Posterior cingulate gyrus (tissue), 11 donors: ENCODE measurements at places on chromosomes 7 and 10.

GRCh38 chr7:90749774-90750173, 153.7 kb downstream of the CDK14 start:
- no peak for DNase-seq

DNA sequence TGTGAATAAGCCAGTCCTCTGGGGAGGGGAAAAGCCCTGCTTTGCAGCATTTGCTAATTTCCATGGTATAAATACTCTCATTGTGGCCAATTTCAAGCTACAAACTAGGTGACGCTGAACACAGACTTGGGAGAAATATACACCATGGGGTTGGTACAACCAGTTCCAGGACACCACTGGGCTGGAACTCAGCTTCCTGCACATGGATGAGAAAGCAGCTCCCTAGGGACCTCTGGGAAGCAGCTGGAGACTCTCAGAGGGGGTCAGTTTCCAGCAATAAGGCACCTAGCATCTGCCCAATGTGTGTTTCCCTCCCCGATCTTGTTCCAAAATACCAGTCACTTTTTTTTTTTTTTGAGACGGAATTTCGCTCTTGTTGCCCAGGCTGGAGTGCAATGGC, 56.8 kb upstream of the WDR11 start:
- DNase-seq, result no peak

- no peak for DNase-seq
Observed at GRCh38 chr7:105015390-105015965, 1.5 kb downstream of the KMT2E start.

DNA sequence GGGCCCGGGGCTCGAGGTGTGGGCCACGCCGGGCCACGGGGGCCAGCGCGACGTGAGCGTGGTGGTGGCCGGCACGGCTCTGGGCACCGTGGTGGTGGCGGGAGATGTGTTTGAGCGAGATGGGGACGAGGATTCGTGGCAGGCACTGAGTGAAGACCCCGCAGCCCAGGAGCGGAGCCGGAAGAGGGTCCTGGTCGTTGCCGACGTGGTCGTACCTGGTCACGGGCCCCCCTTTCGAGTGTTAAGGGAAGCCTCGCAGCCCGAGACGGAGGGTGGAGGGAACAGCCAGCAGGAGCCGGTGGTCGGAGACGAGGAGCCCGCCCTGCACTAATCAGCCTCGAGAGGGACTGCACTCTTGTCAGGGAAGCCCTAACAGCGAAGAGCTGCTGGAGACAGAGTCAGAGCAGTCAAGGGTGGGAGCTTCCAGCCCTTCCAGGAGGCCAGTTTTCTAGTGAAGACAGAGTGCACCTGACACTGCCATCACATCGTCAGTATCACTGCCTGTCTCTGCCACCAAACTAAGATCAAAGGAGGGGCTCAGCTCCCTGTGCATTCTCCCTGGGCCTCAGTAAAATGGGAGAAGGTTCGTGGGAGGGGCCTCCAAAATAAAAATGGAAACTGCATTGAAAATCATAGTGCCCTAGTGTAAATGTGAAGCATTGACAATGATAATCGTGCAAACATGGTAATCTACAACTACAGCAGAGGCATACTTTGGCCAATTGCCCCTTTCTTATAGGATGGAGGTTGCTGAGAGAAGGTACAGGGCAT, 1.3 kb downstream of the MBLAC1 start:
- peak; percentile 84 for DNase-seq

- no peak for DNase-seq
Observed at GRCh38 chr10:105718207-105718995, 1077.3 kb downstream of the SORCS3 start.

DNA sequence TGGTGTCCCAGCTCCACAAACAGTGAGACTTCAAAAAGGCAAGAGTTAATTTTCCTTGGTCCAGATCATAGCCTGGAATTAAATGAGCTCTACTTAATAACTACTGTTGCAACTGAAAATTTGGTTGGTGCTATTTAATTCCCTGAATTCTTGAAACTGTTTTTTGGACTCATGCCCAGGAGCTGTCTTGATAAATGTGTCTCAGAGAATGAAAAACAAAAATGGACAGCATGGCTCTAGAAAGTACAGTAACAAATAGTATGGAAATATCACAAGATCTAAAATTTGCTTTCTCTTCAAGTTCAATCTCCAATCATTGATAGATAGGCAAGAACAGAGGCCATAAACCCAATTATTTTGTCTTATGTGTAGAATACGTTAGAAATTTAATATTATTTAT, 42.5 kb downstream of the CCDC71L start:
- DNase-seq, result no peak

DNA sequence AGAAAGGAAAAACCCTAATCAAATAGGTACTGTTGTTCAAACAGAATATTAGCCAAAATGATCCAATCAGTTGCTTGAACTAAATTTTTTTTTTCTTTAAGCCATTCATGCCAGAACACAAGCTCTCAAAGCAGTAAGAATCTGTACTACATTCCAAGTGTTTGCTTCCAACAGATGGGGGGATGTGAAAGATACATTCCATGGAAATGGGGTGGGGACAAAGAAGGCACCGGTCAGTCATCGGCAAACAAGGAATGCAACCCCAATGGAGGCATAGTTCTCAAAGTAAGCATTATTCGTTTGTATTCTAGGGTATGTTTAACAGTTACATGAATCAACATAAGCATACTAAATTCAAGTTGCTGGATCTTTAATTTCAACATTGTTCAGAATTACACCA, 32.5 kb downstream of the C10orf143 start:
- no peak for DNase-seq

GRCh38 chr7:134885967-134886352, 100.3 kb upstream of the AGBL3 start:
- DNase-seq, result no peak

DNA sequence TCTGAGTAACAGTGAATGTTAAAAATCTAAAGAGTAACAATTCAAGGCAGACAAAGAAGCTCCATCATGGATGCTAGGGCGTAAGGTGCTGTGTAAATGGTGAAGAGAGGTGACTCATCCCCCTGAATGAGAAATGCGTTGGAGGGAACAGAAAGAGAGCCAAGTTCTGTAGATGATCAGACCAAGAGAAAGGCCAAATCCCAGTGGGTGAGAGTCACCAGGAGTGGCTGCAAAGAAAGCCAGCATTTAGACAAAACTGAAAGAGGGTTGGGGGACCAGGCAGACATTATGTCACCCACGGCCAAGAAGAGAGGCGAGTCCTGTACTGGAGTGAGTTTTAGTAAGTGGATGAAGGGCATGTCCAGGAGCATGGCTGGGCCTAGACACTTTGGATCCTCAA, 153.1 kb downstream of the TRIL start:
- no peak for DNase-seq

GRCh38 chr10:5949009-5949759, 28.2 kb downstream of the IL15RA start:
- peak; percentile 60 for DNase-seq

GRCh38 chr10:132706701-132707100, 79.2 kb downstream of the NKX6-2 start:
- DNase-seq, result no peak

DNA sequence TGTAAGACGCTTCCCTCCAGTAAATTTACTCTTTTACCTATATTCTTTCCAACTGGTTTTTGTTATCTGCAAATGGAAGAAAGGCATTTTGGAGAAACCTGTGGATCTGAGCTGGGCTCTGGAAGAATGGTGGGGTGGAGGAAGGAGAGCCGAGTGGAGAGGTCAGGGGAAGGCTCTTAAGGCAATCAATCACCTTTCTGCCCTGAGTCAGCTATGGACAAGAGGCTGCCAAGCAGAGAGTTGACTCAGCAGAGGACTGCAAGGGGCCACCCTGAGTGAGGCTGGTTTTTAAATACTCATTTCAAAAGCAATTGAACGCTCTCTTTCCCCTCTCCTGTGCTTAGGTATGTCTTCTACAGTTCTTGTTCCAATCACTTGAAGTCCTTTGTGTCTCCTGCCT, 81.8 kb downstream of the SPAG6 start:
- no peak for DNase-seq

DNA sequence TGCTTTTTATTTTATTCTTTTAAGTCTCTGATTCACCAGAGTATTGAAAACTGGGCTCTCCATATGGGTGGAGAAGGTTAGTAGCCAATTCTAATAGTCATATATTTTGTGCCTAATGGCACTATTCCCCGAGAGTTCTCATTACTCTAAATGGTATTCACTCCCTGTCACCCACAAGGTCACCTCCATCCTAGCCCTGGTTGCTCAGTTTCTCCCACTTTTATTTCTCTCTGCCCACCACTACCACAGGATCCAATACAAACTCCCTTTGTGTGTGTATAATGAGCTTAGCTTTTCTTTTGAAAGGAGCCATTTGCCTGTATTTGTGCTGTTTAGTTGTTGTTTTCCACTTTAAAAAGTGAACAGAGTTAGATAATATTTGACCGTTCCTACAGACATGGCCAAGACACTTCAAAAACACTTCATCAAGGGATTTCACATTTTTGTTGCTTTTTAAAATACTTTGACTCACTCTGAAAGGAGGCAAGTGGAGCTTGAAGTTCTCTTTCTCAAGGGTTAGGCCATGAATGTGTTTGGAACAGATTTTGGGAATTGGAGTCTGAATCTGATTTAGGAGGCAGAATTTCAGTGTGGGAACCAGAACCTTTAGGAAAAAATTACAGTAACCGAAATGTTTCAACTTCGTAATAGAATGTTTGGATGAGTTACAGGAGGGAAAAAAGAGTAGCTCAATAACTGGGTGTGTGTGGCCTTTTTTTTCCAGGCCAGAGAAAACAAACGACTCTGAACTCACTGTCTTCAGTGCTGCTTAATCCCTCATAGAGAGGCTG, 321.3 kb downstream of the BICC1 start:
- no peak for DNase-seq

DNA sequence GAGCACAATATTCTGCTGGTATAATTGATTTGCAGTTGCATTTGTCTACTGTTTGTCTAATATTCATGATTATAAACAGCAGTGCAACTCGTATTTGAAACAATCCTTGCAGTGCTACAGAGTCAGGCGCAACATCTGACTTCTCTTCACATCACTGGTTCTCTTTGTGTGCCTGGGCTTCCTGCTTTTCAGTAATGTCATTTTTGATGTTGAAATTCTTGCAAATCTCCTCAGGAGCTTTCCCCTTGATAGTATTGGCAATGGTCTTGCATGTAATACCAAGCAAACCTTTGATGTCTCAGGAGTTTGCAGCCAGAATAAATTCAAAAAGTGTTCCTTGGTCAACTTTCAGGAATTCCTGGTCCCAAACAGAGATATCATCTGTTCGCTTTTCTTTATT, 20.2 kb downstream of the HPS6 start:
- DNase-seq, result no peak

DNA sequence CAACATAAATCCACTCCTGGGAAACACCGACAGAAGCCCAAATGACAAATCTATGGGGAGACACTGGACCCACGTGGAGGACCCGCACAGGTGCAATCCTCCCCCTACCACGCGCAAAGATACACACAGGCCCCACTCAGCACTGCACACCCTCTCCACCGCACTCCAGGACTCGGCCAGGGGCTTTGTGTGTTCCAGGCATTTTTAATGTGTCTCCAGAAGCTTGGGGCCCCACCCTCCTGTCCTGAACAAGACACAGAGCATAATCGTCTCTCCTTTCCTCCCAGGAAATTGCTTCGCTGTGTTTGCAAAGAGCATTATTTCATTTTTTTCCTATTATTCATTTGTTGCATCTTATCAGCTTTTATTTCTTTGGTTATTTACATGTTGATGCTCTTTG, 82.8 kb downstream of the GLI3 start:
- DNase-seq, result no peak

DNA sequence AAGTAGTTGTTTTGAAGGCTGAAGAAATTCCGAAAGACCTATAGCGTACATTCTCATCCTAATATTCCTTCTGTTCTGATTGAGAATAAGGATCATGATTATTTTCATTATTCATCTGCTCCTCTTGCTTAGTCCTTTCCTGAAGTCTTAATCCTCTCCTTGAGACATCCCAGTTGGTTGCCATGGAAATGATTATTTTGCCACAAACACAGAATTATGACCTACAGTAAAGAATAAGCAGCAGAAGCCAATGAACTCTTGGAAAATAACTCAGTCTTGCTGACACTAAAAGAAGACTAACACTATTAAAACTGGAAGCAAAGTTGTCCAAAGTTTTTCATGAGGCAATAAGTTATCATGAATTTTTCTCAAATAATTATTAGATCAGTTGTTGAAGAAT, 47.8 kb upstream of the JAZF1 start:
- DNase-seq, result no peak

DNA sequence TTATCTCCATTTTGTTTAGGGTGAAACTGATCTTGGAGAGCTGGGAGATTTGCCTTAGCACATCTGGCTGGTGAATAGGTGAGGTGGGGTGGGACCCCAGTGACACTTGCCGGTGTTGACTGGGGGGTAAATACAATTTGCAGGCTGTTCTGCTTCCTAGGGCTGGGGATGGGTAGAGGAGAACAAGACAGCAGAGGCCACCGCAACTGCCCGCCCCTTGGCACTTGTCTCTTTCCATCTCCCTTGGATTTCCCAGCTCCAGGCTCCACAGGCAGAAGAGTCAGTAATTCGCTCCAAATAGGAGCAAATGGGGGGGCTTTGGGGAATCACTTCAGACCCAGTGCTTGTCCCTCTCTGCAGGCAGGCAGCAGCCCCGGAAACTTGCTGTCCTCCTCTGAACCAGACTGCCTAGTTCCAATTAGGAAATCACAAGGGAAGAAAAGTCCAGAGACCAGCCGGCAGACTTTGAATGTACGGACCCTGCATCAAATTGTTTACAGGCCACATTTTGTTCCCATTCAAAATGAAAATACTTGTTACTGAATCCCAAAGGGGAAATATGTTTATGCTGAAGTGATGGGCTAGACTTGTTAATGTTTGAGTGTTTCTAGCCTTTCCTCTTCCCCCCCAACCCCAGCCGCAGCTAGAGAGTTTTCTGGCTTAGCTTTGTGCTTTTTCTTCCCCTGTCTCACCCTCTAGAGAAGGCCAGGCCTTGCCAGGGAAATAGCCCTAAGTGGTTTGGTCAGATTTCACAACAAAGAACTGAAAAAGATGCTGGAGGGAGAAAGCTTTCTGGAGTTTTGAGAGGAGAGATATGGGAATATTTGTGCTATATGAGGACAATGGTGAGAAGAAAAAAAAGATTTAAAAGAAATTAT, 10.0 kb upstream of the INPP5F start:
- no peak for DNase-seq

- no peak for DNase-seq
Observed at GRCh38 chr7:120163449-120163848, 109.5 kb upstream of the KCND2 start.

GRCh38 chr7:90210981-90211380, 559 bp upstream of the STEAP2 start:
- no peak for DNase-seq

- DNase-seq, result no peak
Observed at GRCh38 chr7:66170309-66171231, 34.6 kb upstream of the TPST1 start.

DNA sequence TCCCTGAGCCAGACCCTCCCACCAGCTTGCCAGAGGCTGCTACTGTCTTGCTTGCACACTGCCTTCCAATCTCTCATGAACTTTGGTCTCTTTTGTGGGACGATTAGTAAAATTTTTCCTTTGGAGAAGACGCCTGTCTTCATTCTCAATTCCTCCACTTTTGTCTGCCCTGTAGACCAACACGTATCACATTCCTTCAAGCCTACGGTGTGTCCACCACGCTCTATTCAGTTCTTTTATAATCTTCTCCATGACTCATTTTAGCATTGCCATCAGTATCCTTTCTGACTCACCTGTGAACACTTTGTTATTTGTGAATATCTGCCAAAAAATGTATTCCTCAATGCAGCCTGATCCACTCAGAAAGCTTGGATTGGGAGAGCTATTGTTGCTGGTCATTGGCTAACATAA, 1.4 kb downstream of the GIMAP5 start:
- DNase-seq, result no peak

GRCh38 chr7:22900101-22900500, 77.5 kb upstream of the TOMM7 start:
- no peak for DNase-seq

GRCh38 chr10:98472196-98472595, 25.5 kb upstream of the HPS1 start:
- no peak for DNase-seq
